Cortex of kidney (tissue), 1 donor: ENCODE measurements at places on chromosomes 16 and 17.

DNA sequence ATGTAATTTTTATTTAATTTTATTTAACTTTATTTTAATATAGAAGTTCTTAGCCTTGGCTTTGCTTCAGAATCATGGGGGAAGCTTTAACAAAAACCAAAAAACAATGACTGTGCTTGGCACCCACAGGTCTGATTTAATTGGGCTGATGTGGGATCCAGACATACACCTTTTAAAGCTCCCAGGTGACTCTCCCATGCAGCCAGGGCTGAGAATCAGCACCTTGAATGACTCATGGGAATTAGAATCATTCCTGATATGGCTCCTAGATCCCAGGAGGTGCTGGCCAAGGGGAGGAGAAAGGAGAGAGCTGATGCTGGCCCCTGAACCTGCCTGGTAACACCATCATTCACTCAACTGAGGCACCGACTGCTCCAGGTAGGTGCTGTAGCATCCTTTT lies 240.7 kb downstream of the PARN start:
- no peak for DNase-seq

DNA sequence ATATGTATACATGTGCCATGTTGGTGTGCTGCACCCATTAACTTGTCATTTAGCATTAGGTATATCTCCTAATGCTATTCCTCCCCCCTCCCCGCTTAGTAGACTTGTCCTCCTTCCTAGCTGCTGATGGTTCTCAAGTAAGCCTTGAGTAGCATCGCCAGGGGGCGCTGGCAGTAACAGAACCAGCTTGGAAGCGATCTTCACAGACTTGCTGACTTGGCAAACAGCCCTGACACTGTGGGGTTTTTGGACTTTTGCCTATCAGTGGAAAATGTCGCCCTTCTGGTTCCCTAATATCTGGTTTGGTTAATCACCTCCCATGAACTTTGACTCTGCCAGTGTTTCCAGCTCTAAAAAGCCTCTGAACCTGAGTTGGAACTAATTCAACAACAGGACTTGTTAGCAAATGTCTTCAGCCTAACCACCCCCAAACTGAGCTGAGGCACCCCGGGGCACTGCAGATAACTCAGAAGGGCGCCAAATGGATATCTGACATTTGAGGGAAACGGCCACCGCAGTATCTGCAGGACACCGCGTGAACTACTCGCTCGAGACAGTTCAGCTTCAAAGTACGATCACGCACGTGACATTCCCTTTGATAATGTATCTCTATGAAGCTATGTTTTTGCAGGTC lies 15.4 kb upstream of the SPATA32 start:
- no peak for DNase-seq

DNA sequence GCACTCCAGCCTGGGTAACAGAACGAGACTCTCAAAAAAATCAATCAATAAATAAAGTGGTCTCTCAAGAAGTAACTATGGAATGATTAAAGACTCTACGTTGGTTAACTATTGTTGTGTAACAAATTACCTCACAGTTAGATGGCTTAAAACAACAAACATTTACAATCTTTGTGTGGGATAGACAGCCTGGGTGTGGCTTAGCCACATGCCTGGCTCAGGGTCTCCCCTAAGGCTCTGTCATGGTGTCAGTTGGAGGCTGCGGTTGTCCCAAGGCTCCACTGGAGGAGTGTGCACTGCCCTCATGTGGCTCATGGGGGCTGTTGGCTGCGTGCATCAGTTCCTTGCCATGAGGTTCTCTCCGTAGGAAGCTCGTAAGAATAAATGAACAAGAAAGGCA lies 294.5 kb downstream of the SNX29 start:
- DNase-seq: no peak

GRCh38 chr17:35895636-35896587 lies 15.8 kb upstream of the CCL5 start:
- no peak for DNase-seq

DNA sequence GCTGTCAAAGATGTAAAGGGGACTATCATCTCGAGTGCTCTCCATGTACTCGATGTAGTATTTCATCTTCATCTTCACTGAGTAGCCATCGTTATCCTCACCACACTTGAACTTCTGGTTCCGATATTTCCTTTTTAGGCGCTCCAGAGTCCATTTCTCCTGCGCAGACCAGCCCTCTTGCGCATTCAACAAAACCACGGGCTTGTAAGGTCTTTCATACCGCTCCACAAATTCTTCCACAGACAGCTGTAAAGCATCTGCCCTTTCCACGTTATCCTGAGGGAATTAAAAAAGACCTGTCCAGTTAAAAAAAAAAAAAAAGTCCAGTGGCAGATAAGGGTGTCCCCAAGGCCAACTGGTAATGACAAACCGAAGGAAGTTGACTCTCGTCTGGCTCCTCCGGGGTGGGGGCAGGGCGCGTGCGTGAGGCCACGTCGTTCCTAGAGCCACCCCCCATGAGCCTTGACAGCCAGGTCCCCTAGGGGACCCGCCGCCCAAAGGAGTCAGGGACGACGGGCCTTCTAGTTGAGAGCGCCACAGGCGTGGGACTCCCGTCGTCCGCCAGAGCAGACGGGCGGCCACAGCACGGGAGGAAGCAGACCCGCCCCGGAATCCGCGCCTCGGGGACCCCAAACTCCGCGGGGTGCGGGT lies 701 bp downstream of the JMJD6 start:
- no peak for DNase-seq

- no peak for DNase-seq
Measured at GRCh38 chr17:8518326-8518725, 82.6 kb downstream of the NDEL1 start.

DNA sequence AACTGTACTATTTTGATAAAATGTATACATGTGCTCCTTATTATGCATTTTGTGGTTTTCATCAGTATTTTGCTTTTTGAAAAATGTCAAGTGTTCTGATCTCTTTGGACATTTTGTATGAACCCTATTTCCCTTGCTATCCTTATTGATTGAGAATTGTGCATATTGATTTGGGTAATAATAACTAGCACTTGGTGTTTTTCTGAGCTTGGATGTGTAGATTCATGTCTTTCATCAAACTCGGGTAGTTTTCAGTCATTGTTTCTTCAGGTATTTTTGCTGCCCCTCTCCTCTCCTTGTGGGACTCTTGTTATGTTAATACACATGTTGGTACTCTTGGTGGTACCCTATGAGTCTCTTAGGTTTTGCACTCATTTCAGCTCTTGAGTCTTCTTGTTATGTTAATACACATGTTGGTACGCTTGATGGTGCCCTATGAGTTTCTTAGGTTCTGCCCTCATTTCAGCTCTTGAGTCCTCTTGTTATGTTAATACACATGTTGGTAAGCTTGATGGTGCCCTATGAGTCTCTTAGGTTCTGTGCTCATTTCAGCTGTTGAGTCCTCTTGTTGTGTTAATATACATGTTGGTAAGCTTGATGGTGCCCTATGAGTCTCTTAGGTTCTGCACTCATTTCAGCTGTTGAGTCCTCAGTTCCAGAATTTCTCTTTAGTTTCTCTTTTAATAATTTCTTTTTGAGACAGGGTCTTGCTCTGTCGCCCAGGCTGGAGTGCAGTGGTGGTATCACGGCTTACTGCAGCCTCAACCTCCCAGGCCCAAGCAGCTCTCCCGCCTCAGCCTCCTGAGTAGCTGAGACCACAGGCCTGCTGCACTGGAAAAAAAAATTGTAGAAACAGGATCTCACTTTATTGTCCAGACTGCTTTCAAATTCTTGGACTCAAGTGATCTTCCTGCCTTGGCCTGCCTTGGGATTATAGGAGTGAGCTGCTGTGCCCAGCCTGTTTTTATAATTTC lies 19.3 kb downstream of the ZNF750 start:
- no peak for DNase-seq

DNA sequence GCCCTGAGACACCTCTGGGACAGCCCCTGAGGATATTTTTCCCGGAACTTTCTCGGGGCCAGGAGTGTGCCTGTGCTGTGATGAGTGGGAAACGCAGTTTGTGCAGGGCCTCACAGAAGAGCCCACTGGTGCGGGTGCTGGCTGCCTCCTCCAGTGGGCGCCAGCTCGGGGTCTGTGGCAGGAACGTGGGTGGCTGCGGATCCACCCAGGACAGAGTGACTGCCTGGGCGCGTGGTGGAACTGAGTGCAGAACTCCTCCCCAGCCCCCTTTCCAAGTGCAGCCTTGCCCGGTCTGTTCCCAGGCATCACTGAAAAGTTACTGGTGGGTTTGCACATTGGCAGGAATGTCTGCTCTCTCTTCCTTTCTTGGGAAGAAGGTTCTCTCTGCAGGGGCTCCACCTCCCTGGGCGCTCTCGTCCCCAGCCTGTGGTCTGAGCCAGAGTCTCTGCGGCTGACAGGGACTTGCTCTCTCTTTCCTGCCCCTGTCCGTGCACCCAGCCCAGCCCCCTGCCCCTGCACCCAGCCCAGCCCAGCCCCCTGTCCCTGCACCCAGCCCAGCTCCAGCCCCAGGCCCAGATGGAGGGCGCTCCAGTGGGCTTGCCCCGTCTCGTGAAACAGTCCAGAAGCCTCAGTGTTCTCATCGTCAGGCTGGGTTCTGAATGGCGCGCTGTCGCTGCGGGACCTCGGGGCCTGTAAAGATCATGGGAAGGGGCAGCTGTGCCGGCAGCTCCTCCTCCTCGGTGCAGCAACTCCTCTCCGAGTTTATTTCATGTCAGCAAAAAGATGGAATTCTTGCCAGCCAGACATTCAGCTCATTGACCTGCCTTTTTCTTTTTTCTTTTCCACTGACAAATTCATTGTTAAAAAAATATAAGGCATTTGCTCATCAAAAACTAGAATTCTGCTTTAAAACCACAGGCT lies 117.5 kb downstream of the BANP start:
- DNase-seq: no peak

GRCh38 chr16:85332175-85332574 lies 219.9 kb upstream of the CIBAR2 start:
- DNase-seq: no peak

- DNase-seq: no peak
Measured at GRCh38 chr17:76063875-76064546, 8.3 kb downstream of the SRP68 start.

DNA sequence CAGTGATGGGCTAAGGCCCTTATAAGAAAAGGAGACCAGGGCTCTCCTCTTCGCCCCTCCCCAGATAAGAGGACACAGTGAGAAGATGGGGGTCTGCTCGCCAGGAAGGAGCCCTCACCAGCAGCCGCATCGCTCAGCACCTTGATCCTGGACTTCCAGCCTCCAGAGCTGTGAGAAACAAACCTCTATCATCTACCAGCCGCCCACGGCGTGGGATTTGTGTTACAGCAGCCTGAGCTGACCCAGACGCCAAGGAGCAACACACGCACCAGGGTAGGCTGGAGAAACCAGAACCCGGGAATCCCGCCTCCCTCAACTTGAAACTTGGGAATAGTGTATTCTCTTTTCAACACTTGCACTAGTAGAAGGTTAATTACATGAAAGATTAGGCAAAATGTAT lies 4.2 kb upstream of the ZG16B start:
- DNase-seq: no peak

GRCh38 chr16:84513123-84513522 lies 8.7 kb upstream of the MEAK7 start:
- DNase-seq: no peak

DNA sequence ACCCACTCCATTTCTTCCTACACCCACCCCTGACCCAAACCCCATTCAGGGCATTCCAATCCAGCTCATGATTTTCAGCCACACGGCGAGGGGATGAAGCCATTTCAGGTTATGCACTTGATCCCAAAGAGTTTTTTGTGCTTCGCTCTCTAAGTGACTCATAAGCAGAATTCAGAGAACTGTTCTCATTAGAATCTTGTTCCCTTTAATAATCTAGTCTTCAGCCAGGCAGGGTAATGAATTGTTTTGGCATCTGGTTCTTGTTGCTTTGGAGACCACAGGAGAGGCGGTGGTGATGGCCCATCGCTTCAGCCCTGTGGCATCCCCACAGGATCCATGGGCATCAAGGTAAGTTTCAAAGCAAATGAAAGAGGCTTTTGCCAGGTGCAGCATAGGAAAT lies 4.8 kb upstream of the KRT31 start:
- DNase-seq: no peak

DNA sequence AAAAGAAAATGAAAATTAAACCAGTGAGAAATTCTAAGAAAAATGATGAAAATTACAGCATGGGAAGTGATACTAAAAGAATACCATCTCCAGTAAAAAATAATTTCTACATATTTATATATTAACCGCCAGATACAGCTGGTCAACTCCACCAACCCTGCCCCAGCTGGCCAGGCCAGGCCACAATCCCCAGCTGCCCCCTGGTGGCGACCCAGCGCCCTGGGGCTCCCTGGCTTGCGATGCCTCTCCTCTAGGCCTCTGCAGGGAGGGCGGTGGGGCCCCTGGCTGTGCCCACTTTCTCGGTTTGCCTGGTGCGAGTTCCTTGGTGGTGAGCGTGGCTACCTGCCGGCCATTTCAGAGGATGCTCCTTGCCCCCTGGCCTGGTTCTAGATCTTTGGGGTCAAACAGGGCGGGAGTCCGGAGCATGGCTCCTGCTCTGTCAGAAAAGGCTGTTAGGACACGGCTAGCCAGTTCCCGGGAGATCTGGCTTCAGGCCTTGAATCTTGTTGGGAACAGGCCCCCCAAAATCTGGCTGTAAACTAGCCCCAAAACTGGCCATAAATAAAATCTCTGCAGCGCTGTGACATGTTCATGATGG lies 14.5 kb downstream of the GLIS2 start:
- DNase-seq: no peak

GRCh38 chr16:59905606-59906005 lies 1171.5 kb upstream of the GOT2 start:
- no peak for DNase-seq

GRCh38 chr17:7016418-7016817 lies 4.0 kb downstream of the RNASEK start:
- DNase-seq: no peak

- no peak for DNase-seq
Measured at GRCh38 chr17:14616528-14616927, 315.6 kb downstream of the HS3ST3B1 start.

DNA sequence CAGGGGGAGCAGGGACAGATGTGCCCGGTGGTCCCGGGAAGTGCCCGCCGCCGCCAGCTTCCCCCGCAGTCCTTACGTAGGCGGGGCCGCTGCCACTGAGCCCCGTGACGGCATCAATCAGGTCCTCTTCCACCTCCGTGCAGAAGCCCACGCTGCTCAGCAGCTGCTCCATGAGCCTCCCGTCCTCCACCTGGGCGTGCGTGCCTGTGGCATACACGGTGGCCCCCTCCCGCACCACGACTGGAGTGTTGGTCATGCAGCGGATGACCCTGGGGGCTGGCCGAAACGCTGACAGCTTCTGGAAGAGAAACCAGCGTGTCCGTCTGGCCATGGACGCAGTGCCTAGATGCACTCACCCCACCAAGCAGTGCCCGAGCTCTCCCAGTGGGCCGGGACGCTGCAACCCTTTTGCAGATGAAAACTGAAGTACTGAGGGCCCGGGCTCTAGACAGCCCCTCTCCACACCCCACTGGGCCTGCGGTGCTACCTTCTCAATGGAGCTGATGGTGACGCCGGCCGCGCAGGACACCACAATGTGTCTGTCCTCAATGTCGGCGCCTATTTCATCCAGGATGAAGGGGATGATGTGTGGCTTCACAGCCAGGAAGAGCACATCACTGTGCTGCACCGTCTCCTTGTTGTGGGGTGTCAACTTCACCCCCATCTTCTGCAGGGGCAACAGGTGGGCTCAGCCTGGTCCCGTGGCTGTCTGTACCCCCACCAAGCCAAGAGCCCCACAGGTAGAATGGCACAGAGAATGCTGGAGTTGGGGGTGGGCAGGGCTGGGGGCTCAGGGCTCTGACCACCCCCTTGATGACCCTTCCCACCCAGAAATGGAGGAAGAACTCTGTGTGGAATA lies 2.0 kb downstream of the PYCR1 start:
- DNase-seq: no peak

GRCh38 chr17:44502598-44503146 lies 534 bp downstream of the GPATCH8 start:
- DNase-seq: no peak
